KG1 (cell line): ENCODE measurements at places on chromosomes 3 and 15.

- DNase-seq = no peak
Observed at GRCh38 chr3:194481525-194482195, 5.1 kb downstream of the ATP13A3 start.

DNA sequence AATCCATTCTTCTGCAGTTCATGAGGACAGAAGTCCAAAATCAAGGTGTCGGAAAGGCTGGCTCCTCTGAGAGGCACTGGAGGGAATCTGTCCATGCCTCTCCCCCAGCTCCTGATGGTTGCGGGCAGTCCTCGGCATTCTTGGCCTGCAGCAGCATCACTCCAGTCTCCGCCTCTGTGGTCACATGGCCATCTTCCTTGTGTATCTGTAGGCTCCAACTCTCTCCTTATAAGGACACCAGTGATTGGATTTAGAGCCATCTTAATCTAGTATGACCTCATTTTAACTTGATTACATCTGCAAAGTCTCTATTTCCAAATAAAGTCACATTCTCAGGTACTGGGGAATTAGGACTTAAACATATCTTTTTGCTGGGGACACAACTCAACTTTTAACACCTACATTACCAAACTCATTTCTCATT is 56.0 kb upstream of the FLNB start:
- DNase-seq = no peak

GRCh38 chr3:49792371-49793150 is 6.2 kb upstream of the IP6K1 start:
- DNase-seq = no peak

DNA sequence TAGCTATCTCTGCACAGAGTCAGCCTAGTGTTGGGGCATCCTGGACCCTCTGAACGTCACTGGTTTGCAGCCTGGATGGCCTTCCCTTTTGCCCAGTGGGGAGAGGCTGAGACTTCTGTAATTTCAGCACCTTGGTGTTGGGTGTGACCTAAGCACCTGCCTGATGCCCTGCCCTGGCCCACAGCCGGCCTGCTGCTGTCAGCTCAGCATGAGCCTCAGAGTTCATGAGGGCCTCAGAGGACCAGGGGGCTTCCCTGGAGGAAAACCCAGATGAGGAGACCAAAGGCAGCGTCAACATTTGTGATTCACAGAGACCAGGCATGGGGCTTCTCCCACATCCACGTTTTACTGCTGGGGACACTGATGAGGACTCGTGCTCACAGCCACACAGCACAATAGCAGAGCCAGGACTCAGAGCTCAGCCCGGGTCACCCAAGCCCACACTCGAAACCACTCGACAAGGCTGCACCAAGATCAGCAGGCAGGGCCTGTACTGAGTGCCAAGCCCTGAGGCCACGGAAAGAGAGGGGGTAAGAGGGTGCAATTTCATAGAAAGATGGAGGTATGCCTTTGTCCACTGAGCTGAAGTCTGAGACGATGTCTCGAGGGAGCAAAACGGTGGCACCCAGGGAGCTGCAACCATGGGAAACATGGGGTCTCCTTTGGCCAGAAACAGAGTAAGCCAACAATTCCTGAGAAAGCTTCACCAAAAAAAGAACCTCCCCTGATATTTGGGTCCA is 9.9 kb upstream of the GP9 start:
- DNase-seq = no peak

DNA sequence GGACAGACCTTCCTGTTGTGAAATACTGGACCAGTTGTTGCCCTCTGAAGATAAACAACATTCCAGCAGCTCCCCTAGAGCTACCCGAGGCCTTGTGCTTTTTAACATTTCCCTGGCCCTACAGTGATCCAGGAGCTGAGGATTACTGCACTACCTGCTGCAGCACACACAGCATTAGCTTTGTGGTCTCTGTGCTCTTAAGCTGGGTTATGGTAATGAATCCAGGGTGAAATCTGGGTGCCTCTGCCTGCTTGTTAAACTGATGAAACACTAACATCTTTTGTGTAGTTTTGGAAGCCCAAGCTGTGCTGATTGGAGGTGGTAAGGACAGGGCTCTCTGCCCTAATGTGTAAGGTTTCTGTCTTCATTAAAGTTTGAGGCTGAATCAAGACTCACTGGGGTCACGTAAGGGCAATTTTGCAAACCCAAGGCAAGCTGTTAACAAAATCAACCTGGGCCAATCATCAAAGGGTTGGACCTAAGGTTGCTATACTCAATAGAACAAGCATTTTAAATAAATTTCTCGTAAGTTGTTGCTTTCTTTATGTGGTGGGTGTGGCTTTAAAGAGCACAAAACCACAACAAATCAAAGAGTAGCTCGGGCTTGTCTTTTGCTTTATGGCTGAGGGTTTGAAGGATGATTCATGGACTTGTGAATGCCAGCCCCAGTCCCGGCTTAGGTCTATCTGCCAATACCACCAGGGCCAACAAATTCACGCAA is 183.9 kb downstream of the TPRG1 start:
- DNase-seq = no peak

- no peak for DNase-seq
Observed at GRCh38 chr3:136428167-136428566, 178.0 kb downstream of the PCCB start.

GRCh38 chr15:55737373-55737772 is 5.6 kb downstream of the PRTG start:
- no peak for DNase-seq

GRCh38 chr15:48032911-48033310 is 87.9 kb upstream of the SLC24A5 start:
- no peak for DNase-seq

DNA sequence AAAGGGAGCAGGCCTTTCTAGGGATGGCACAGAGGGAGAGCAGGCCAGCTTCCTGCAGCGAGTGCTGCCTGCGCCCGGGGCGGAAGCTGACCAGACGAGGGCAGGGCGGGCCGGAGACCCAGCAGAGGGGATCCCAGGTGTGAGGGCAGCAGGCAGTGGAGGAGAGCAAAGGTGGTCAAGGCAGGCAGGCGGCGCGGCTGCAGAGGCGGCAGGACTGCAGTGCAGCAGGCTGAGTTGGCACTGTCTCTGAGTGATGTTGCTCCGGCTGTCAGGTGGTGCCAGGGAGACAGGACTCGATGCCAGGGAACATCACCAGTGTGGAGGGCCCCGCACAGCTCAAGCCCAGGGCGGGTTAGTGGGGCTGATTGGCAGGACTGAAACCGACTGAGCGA is 22.3 kb upstream of the PLXNA1 start:
- DNase-seq = no peak

- no peak for DNase-seq
Observed at GRCh38 chr3:23991306-23991682, 46.2 kb downstream of the NR1D2 start.

DNA sequence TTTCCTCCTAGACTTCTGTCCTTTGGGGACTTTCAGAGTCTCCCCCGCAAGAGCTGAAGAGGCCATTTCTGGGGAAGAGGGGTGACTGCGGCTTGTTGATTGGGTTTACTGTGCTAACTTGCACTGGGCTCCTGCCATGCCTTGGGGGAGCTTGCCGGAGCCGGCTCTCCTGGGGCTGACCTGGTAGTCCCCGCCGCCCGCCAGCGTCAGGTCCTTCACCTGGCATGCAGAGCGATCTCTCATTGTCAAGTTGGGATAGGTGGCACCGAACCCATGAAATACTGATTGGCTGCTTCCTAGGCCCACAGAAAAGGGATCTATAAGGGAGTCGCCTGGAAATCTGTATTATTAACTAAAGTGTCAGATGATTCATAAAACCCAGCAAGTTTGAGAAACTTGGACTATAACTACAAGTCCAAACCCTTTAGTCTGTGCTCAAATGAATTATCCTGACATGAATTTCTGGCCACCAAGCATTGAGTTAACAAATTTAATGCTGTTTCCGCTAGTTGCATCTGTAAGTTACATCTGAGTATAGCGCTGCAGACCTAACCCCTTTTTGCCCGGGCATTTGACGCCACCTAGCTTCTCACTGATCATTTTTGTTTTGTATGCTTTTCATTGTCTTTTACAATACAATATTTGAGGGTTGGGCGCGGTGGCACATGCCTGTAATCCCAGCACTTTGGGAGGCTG is 607 bp upstream of the IMP3 start:
- peak; percentile 76 for DNase-seq

DNA sequence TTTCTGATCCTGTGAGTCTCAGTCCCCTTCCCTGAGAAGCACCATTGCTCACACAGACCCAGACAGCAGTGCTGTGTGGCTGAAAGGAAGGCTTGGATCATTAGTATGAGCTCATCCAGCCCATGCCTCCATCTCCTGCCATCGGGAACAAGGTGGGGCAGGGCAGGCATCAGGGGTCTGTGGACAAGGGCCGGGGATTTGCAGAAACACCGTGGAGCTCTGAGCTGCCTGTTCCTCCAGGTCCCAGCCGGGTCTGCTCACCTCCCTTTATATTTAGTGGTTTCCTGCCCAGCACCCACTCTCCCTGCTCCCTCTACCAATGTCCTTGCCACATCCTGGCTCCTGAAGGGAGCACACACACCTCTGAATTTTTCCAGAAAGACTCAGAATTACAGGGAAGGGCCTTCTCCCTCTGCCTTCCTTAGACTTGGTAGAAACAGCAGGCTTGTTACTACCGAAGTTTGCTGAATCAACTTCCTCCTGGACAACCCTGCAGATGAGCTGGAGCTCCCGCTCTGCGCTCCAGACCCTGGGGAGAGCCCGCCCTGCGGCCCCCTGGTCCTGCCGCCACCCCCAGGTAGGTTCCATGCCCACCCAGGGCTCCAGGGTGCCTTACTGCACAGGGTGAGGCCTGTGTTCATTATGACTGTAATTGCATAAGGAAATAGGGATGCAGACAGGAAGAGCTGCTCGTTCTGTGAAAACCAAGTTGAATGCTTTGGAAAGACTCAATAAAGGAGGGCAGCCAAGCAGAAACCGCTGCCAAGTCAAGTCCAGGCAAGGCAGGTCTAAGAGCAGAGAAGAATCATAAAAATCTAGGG is 128.1 kb downstream of the NSMCE3 start:
- no peak for DNase-seq

DNA sequence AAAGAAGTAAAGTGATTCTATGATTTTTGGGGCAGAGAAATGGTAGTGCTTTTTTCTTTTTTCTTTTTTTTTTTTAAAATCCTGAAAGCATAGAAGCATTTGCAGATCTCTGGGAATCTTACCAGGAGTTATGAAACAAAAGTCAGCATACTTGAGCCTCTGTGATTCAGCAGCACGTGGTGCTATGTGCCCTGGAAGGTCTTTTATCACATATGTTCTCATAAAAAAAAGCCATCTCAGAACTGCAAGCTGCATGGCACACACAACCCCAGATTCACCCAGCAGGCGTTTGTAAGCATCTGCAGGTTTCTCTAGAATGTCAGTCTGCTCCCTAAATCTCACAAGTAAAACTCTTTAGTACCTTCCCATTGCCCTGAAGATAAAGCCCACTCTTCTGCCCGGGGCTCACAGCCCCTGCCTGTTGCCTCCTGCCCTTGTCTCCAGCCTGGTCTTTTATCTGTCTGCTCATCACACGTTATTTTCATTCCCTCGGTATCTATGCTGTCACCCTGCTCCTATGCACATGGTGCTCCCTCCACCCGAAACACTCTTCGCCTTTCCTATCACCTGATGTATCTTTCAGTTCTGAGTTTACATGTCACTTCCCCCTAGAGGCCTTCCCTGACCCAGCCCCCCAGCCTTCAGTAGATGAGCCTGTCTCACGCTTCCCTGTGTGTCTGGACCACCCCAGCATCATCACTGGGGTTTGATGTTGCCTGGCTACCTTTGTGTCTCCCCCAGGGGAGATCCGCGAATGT is 72.4 kb downstream of the CHDH start:
- DNase-seq = no peak

GRCh38 chr15:66905185-66905584 is 160.2 kb upstream of the SMAD3 start:
- no peak for DNase-seq

DNA sequence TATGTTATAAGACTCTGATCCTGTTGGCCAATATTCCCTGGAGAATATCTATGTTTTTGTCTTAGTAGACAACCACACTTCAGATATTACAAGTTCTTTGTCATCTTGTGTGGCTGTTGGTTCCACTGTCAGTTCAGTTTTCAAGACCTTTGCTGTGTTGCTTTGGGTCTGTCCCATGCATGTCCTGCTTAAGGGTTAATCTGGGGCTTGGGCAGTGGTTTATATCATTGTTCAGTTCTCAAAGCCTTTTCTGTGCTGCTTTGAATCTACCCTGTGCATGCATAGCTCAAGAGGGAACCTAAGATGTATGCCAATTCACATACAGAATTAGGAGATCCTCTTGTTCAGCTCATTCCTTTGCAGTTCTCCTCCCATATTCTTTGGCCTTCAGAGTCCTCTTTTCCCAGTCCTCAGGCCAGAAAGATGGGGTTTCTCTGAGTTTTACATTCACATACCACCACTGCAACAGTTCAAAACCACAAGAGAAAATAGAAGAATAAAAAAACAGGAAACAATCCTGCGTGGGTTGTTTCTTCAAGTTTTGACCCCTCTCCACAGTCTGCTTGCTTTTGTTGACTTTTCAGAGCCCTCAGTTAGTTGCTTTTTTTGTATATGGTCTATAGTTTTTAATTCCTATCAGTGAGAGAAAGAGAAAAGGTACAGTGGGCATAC is 21.6 kb downstream of the BUB1B start:
- DNase-seq = no peak

DNA sequence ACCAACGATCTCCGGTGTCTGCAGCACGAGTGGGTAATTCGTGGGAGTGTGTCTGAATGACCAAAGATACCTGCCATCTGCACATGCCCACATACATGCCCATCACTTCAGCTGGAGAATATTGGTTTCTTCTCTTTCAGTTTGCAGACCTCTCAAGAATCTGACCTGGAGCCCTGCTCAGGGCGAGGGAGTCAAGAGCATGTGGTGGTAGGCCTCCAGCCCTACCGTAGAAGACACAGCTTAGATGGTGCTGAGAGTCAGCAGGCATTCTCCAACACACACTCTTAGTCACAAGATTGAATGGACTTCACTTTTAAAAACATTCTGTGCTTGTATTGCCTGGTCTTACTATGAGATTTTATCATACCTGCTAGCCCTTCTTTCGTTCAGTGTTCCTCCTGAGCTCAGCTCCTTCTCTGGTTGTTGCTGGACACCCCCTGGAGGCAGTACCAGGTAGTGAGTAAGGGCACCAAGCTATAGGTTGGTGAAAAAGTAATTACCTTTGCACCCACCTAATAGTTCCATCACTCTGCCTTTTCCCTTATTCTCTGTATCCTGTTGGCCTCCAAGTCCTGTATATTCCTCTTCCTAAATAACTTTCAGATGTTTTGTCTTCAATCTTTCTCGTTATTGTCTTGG is 252.0 kb downstream of the CACNA2D3 start:
- no peak for DNase-seq

DNA sequence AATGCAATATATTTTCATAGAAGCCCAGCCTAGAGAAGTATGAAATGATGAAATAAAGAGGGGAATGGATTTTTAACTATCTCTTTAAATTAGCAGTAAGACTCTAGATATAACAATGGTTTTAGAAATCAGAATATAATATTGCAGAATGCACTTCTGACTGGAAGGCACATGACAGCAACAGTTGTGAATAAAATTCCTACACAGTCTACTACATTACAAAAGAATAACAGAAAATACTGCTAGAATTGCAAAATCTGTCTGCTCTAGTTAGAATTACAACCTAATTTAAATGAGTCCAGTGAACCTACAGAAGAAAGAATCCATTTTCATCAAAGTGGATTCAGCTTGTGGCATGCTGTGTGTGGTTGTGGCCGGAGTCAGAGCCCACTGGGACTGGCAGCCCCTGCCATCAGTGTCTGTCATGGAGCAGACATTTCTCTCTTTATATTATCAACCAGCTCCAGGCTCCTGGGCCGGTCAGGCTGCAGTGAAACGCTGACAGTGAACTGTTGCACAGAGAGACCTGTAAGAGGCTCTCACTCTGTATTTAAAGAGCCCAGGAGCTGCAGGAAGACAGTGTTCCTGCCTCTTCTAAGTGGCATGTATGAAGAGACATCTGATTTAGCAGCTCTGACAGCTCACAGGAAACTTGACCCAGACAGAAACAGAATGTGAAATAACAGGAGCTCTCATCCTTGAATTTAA is 1523.8 kb upstream of the CADM2 start:
- DNase-seq = no peak
